ENCODE measurements at places on chromosomes 2 and 18.

DNA sequence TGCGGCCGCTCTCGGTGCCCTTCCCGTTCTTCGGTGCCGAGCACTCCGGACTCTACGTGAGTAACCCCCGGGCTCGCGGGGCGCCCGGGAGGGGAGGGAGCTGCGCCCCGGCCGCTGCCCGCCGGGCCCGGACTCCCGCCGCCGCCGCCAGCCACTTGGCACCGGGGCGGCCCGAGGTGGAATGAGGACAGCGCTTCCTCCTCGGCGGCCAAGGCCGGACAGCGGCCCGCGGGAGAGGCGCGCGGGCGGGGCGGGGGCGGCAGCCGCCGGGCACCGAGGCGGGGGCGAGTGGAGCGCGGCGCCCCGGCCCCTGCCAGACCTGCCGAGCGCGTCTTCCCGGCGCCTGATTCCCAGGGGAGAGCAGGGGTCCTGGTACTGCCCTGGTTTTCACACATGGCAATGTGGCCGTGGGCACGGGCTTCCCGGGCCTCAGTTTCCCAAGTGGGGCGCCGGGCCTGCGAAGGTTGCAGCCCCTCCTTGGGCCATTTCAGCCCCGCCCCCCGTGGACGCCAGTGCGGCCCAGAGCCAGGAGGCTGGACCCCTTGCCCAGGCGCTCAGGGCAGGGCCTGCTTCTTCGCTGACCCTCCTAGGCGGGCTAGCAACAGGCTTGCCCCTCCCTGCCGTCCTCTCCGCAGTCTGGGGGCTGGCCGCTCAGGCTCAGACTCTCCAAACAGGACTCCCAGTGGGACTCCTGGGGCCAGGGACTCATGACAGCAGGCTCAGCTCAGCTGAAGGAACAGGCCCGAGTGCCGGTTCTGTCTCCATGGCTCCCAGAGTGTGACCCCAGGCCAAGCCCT, 775 bp downstream of the SNED1 start:
- no peak for DNase-seq

DNA sequence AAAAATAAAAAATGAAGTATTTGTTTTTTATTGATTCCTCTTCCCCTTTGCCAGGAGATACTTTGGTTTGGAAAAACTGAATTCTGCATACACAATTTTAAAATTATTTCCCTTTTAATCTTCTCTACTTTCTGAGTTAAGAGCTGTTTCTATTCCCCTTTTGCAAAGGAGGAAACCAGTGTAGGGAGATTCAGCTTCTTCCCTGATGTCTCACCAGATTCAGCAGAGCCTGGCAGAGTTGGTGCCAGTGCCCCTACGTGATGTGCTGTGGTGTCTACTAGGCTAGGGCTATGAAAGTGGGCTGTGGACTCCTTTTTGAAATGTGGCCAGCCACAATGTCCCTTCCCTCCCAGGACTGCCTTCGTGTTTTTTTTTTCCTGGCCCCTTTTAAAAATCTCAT, 2.4 kb downstream of the RPE start:
- DNase-seq = no peak

DNA sequence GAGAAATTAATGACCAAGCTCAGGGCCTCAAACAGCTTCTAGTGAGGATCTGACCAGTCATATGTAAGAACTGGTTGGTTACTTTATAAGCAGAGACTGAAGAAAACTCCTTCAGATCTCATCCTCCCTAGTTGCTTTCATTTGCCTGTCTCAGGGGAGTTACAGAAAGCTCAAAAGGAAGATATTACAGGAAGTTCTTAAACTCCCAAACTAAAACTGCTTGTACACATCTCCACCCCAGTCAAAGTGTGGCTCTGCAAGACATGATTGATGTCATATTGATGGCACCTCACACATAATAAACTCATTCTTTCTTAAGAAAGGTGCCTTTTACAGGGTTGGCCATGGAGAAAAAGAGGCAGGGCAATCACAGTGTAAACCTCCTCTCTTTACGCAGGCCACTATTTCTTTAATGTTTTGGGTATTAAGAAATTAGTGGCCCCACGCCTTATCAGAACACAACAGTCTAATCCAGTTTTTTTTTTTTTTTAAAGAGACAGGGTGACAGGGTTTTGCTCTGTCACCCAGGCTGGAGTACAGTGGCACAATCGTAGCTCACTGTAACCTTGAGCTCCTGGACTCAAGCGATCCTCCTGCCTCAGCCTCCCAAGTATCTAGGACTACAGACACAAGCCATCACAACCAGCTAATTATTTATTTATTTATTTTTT, 62.6 kb upstream of the STK17B start:
- DNase-seq = no peak

DNA sequence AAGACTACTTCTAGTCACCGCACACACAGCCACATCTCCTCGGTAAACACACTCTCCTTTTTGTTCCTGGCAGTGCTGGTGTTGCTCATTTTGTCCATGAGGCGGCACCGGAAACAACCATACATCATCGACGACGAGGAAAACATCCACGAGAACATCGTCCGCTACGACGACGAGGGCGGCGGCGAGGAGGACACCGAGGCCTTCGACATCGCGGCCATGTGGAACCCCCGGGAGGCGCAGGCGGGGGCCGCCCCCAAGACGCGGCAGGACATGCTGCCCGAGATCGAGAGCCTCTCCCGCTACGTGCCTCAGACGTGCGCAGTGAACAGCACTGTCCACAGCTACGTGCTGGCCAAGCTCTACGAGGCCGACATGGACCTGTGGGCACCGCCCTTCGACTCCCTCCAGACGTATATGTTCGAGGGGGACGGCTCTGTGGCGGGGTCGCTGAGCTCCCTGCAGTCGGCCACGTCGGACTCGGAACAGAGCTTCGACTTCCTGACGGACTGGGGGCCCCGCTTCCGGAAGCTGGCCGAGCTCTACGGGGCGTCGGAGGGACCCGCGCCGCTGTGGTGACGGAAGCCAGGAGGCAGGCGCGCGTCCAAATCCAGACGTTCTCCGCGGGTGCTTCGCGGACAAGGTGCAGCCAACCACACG, 221.0 kb downstream of the CDH20 start:
- no peak for DNase-seq

GRCh38 chr18:44686156-44686555, 5.5 kb downstream of the SETBP1 start:
- DNase-seq = no peak

GRCh38 chr2:170917219-170917913, 11.7 kb upstream of the GORASP2 start:
- DNase-seq = no peak

GRCh38 chr2:41483982-41484857, 563.6 kb upstream of the PKDCC start:
- no peak for DNase-seq

- DNase-seq = no peak
These were observed 75.4 kb downstream of the SFXN5 start for GRCh38 chr2:72996117-72996502.

DNA sequence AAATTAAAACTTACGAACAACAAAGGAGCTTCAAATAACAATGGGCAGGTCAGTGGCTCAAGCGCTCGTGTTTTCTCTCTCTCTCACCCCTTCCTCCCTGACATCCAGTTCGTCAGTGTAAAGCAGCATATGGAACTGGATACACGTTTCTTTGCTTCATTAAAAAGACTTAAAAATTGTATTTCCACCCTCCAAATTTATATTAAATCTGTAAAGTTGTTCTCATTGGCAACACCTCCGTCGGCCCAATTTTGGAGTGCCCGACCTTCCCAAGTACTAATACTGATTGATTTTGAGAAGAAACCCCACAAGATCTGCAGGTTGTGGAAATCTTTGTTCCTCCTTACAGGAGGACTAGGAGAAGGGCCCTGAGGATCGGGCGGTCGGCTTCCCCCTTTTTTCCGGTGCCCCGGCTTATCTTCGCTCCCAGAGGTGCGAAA, 2.2 kb downstream of the TBR1 start:
- no peak for DNase-seq

DNA sequence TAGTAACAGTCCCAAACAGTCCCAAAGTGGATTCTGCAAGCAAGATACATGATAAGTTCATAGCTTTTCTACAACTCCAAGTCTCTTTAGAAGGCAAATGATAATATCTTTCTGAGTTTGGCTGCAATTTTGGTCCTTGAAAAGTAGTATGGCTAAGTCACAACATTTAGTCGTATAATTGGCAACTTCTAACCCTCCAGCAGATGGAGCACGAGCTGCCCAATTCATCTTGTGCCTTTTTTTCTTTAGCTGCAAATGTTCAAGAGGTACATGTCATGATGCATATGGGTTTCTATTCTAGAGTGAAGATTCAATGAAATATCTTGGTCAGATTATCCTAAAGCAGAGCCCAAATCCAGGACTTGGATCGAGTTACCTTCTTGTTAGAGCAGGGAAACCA, 127.0 kb upstream of the KLHL14 start:
- no peak for DNase-seq

DNA sequence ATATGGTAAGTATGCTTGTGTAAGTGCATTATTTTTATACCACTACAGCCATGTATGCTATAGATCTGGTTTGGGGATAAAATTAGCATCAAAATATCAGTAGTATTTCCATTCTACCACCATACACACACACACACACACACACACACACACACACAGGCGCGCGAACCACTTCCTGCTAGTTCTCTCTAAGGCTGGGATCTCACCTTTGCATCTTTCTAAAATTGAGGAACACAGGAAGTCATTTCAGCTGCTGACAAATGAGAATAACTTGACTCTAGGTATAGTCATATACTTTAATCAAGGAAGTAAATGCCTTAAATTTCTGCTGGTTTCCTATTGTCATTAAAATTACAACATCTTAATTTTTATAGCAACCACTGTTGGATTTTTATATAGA, 72.5 kb downstream of the RBM43 start:
- no peak for DNase-seq

DNA sequence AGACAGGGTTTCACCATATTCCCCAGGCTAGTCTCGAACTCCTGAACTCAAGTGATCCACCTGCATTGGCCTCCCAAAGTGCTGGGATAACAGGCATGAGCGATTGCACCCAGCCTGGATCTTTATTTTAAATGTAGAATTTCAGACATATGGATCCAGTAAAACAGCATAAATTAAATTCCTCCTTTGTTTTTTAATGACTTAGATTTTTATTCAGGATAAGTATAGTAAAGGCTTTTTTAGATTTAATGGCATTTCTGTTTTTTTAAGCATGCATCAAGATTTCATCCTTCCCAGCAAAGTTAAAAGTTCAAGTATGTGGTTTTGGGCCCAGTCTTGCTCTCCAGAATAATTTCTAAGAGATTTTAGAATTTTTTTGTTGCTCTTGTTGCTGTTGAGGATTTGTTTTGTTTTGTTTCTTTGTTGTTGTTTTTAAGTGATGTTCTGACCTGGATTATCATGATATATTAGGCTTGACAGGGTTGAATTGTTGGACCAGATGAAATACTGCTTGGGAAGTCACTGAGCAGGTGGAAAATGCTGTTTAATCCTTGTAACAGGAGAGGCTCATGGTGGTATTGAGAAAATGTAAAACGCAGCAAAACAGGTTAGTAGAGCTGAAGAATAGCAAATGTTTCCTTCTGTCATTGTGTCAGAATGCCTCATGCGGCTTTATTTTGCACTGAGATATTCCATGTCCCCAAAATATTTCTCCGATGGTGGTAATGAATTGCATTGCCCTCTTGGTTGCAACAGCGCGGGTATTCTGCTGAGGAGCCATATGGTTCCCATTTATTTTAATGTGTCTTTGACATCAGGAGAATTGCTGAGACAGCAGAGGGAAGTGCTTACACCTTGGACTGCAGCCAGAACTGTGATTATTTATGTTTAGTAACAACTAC, 147.9 kb downstream of the GALNT3 start:
- DNase-seq = no peak

- no peak for DNase-seq
These were observed 172.7 kb upstream of the FHL2 start for GRCh38 chr2:105571445-105571987.

DNA sequence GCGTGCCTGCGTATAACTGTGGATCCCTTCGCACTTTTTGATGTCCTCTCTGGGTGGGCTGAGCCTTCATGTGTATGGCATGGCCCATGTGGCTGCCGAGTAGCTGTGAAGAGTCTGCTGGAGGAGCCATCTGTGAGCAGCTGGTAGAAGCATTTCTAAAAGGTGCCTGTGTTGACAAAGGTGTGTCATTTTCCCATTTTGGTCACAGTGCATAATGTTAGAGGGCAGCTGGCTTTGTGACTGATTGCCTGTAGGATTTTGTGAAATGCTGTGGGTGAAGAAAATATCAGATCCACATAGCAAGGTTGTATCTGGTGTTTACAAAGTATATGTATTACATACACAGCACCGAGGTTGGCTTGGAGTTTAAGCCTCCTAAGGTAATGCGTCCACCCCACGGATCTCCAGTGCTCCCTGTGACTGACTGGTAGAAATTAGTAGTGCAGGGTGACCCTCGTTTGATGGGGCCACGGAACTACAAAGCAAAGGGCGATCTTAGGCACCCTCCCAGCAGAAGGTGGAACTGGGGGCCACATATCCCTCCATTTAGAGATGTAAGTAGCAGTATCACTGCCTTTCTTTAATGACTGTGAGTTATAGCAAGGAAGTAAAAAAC, 16.5 kb downstream of the GATA6 start:
- no peak for DNase-seq

- no peak for DNase-seq
These were observed 434.7 kb downstream of the EPHA4 start for GRCh38 chr2:221137385-221137784.

DNA sequence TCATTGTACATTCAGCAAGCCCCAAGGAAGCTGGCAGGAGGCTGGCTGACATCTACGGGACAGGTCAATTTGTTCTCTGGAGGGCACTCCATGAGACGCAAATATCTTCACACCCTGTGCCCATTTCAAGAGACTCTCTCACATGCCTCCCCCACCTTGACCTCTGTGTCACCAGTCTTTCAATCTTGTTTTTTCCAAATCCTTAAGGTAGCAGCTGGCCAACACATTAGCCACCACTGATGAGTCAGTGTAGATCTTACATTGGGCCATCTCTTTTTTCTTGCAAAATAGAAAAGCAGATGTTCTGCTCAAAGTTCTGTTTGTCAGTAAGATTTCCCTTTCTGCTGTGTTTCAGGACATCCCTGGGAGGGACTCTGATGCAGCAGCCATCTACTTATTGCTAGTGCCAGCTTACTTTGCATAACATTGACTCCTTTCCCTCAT, 1.7 kb upstream of the DPP4 start:
- no peak for DNase-seq

DNA sequence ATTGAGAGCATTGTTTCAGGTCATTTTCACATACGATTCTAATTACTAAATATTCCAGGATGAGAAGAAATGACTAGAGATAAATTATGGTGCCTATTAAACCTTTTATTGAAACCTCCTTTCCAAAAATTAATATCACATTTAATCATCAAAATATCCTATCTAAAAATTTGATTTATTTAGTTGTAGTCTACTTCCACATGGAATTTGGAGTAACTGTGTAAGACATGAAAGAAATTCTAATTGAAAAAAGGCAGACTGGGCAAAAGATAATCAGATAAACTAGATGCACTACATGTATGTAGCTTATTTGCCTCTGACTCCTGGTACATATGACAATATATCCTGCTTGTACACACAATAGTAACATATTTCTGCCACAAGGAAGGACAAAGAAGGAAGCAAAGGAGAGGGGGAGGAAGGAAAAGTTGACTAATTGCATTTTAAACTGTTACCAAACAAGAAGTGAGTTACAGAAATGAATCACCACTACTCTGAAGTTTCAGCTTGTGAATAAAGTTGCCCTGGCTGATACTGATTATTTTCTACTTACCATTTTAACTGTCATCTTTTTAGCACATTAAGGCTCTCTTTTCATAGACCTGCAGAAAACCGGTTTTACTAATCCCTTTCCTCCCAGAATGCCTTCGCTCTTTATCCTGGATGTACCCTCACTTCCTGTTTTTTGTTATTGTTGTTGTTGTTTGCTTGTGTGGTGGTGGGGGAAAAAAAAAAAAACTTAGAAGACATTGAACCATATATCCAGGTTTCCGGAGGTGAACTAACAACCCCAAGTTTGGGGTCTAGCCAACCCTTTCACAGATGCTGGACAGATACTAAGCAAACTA, 28.4 kb downstream of the NRXN1 start:
- no peak for DNase-seq
